ENCODE measurements at places on chromosomes 16 and 17.

DNA sequence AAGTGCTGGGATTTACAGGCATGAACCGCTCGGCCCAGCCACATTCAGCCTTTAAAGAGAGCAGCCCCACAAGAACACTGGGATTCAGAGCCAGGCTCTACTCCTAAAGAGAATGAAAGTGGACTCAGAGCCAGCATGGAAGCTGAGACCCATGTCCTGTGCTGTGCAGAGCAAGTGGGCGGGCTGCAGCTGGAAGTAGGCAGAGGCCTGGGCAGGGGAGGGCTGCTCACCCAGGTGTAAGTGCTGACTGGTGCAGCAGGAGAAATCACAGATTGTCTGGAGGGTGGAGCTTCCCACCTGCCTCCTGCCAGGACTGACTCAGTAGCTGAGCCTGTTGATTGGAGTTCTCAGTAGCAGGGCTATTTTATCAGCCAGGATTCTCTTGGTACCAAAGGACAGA is 178.7 kb downstream of the KATNIP start:
- DNase-seq = no peak

- DNase-seq = no peak
These were observed 1.2 kb upstream of the TCAP start for GRCh38 chr17:39663688-39664580.

- no peak for DNase-seq
These were observed 138.4 kb downstream of the PHKB start for GRCh38 chr16:47599512-47599911.

- DNase-seq = no peak
These were observed 825 bp downstream of the BLMH start for GRCh38 chr17:30290696-30291542.

DNA sequence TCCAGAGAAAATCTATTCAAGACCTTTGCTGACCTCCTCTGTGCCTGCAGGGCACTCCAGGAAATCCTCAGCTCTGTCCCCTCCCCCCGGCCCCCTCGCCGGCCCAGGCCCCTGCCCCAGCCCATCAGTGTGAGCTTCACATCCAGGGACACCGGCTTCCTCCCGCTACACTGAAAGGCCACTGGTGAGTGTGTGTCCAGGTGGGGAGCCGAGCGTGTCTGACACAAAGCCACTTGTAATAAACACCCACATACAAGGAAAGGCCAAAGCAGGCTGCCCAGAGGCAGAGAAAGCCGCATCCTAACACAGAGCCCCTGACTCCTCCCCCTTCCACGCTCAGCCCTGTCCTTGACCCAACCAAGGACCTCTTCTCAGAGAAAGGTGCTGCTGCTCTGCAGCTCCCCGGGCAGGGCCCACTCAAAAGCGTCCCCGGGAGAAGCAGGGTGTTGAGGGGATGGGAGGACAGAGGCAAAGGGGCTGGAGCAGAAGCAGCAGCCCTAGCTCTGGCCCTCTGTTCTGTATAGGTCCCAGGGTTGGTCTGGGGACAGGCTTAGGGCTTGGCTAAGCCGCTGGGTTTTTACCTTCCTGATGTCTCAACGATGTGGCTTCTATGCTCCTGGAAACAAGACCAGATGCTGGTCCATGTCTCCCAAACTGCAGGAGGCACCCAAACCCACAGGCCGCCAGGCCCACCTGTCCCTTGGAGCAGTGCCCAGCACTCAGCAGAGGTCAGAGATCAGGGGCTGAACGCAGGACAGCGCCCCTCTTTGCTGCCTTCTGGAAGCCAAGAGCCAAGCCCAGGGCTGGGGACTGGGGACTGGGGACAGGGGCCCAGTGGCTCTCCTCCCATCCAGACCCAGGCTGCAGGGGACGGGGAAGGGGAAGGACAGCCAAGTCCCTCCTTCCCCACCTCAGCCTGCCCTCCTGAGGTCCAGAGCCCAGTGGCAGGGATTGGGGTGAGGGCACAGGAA is 15.3 kb downstream of the MNT start:
- no peak for DNase-seq

GRCh38 chr17:32498391-32498790 is 11.6 kb downstream of the CDK5R1 start:
- no peak for DNase-seq

- no peak for DNase-seq
These were observed 996 bp downstream of the TNFSF13 start for GRCh38 chr17:7559320-7560171.

- DNase-seq = peak; percentile 77
These were observed 35.1 kb downstream of the IGF2BP1 start for GRCh38 chr17:49031965-49032928.

All from suppressor macrophage treated with lipopolysaccharide for 1 hour (primary cell).